HT-29 (cell line): ENCODE measurements at places on chromosomes 11 and 22.

GRCh38 chr22:23248583-23248982, 68.3 kb downstream of the BCR start:
- no peak for DNase-seq

GRCh38 chr11:118785362-118785761, 5.6 kb downstream of the DDX6 start:
- DNase-seq, result no peak

DNA sequence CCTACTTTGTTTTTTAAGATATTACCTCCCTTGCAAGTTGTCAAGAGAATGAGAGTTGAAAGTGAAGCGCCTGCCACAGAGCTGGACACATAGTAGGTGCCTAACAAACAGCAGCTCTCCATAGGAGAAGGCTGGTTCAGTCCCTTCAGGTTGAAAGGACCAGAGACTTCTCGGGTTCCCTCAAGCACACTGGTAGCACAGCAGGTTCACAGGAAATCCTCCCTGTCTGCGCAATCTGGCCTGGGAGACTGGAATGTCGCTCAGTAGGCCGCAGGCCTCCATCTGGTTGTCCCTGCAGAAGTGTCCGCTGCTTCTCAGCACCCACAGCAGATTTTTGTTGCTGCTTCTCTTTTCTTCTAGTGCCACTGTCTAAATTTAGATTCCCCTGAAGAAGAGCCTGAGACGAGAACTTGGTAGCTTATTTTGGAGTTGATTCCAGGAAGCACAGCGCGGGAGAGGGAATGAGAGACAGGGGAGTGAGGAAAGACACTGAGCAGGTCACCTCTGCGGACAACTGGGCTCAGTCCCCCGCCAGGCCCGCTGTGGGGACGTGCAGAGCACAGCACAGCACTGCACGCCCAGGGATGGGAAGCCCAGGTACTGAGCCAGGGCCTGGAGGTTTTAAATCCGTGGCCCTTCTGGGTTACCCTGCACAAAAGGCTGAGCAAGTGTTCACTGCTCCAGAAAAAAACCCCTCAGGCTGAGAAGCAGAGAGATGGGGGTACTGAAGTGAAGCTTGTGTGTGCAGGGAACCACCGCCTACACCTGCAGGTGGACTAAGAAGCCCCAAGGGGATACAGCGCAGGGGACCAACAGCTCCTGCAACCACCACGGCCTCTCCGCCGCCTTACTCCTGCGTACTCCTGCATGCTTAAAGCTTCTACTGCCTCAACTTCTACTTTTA, 31.6 kb downstream of the RBX1 start:
- DNase-seq, result no peak

GRCh38 chr11:11735586-11735985, 106.2 kb upstream of the USP47 start:
- no peak for DNase-seq

DNA sequence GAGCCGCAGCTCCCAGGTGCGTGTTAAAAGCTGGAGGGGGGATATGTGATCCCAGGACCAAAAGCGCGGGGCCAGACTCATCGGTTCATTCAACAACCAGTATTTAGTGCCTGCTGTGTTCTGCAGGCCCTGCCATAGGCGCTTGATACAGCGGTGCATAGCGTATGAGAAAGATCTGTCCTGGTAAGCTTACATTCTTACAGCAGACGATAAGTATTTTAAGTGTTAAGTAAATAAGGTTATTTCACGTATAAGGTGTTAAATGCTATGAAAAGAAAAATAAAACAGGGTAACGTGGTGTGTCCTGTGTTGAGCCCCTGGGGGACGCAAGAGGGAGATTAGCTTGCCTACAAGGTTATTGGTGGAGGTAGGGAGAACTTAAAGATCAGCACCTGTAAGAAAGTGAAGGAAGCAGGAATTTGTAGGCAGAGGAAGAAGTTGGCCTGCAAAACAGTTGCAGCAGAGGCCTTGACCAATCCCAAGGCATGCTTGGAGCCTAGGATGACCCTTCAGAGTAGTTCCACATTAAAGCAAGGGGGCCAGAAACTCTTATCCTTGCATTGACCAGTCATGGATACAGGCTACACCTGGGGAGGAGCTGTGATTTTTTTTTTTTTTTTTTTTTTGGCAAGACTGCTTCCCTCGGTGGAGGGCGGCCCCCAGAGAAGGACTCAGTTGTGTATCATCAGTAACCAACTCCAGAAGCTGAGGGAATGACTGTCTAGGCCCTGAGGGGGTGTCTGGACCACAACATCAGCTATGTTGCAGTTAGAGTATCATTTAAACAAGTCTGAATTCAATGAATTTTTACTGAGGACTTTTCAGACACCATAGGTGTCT, 487 bp upstream of the LIPT2 start:
- DNase-seq, result peak; percentile 88

- DNase-seq, result no peak
These were observed 103.9 kb downstream of the SEZ6L start for GRCh38 chr22:26273011-26273675.
